ENCODE measurements at places on chromosomes 6 and 20.
A peak's percentile ranks its signal among the peaks of the same experiment; 100 is the strongest.

DNA sequence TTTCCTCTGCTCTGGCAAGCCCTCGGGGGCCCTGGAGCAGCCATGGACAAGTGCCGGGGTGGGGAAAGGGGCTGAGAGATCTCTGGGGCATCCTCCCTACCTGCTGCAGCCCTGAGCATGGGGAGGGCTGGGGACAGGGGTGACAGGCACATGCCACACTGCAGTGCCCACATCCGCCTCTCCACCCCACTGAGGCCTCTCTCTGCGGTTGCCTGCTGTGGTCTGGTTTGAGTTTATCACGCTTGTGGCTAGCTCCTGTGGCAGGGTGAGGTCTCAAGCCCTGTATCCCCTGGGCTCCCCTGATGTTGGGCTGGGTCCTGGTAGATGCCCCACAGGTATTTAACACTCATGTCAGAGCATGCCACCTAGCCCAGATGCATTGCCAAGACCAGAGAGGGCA is 52.9 kb upstream of the MLN start:
- no peak for DNase-seq

GRCh38 chr20:46784436-46785127 is 75.1 kb downstream of the SLC2A10 start:
- DNase-seq: no peak

DNA sequence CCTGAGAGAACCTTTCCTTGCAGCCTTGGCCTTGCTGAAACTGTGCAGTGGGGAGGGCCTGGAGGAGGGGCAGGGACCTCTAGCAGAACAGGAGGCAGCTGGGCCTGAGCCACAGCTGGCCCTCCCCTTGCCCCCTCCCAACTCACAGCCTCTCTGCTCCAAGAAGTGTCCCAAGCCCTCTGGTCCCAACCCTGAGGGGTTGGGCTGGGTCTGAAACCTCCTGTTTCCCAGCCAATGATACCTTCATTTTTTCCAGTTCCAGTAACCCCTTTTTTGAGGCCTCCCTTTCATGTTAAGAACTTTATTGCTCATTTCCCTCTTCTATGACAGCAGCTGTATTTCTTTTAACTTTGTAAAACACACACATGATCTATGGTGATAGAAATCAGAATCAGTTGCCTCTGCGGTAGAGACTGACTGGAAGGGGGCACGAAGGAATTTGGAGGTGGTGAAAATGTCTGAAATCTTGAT is 17.9 kb upstream of the ARMC12 start:
- DNase-seq: no peak

- DNase-seq: no peak
These were observed 291.8 kb downstream of the RNGTT start for GRCh38 chr6:88671624-88672023.

- DNase-seq: no peak
These were observed 42.1 kb downstream of the PLCB4 start for GRCh38 chr20:9110916-9111432.

GRCh38 chr6:140459209-140459608 is 1084.8 kb upstream of the CITED2 start:
- no peak for DNase-seq

DNA sequence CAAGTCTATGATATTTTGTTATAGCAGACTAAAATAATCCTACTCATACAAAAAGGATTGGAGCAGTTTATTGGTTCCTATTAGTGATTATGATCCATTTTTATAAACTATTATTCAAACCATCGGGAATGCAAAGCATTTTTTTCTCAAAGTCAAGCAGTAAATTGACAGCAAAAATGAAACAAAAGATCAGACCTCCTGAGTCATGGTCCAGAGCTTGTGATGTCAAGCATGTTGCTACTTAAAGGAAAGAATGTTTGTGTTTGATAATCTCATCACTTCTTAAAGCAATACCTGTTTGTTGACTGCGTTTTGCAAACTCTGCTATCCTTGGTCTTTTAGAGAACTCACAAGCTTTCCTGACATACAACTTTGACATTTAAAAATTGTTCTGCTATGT is 204.4 kb downstream of the SAMD5 start:
- no peak for DNase-seq

DNA sequence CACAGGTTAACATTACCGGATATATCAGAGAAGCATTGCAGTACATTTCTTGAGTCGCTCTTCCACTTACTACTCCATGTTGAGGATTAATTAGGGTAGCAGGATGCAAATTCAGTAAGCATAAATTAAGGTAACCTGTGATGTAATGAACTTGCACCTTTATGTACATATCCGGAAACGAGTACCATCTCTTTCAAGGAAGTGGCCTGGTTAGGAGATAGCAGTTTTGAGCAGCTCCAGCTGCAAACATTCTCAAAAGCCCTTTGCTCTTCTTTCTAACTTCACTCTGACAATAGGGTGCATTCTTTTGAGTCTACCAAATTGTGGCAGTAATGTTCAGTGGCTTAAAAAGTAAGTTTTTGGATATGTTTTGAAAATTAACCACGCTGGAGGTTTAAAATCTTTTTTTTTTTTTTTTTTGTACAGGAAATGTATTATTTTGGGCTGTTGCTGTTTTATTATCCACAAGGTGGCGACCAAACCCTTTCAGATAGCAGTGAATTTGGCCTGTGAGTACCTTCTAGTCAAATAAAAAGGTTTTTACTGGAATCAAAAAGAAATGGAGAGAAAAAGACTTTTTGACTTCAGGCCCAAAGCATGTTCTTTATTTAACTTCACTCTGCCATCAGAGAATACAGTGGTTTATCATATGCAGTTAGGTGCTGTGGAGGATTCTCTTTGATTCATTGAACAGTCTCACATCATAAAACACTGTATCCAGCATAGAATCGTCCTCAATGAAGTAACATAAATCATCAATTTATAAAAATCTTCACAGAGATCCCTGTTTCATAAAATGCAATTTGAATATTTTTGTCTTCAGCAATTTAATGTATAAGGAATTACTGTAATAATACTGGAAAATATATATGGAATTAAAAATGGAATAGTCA is 8.9 kb downstream of the FAM217B start:
- no peak for DNase-seq

DNA sequence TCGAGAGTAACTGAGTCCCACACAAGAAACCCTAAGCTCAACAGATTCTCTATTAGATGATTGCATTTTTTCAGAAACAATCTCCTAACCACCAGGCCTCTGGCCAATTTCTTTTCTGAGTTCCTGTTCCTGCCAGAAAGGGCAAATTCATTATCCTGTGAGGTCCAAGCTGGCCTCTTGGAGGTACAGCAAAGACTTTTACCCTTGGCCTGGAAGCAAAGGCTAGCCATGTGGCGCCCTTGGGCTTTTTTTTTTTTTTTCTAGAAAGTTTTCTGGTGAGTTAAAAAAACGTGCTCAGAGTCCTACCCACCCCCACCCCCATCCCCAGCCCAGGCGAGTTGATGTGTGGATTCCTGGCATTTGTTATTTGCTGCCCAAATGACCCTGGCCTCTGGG is 59.0 kb upstream of the EEF1A1 start:
- DNase-seq: peak; percentile 53

GRCh38 chr20:53681352-53682212 is 87.9 kb upstream of the ZNF217 start:
- DNase-seq: no peak

- DNase-seq: no peak
These were observed 96.5 kb upstream of the CITED2 start for GRCh38 chr6:139470997-139471396.

DNA sequence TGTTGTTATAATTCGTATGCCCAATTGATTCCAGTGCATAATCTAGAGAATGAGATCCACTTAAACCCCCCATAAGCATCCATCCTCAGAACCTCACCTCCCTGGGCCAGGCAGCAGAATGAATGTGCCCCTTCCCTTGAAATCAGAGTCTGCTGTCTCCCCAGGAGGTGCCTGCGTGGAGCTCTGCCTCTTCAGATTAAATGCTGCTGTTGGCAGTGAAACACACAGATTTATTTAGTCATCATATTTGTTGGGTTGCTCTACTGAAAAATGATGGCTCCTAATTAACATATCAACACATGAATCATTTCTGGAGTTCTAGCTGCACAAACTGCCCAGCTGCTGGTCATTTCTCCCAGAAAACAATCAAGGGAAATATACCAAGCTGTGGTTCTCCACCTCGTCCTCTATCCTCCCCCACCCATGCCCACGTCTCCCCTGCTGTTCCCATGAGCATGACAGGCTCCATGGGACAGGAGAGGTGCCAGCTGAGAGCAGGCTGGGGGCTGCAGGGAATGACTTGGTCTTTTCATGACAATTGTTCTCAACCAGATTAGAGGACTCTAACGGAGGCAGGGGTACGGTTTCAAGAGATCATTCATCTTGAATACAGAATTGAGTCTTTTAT is 633.1 kb downstream of the CDH26 start:
- no peak for DNase-seq

GRCh38 chr6:74611220-74611619 is 594.6 kb downstream of the COL12A1 start:
- no peak for DNase-seq

DNA sequence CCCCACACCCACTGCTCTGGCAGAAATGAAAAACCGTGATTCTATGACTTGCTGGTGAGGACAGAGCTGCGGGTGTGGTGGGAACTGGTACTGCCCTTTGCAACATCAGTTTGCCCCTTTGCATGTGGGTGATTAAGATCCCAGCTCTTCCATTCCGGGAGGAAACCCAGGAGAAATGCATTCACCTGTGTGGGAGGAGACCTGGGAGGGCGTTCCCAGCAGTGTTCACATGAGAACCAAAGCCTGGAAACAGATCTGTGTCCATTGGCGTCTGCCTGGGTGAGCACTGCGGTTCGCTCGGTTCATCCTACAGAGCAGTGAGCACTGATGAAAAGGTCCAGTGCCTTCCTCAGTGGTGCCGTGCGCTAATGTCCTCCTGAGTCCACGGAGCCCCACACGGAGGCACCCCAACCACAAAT is 89.7 kb downstream of the SMOC2 start:
- DNase-seq: no peak

- no peak for DNase-seq
These were observed 917.7 kb downstream of the PHF3 start for GRCh38 chr6:64553249-64553786.

DNA sequence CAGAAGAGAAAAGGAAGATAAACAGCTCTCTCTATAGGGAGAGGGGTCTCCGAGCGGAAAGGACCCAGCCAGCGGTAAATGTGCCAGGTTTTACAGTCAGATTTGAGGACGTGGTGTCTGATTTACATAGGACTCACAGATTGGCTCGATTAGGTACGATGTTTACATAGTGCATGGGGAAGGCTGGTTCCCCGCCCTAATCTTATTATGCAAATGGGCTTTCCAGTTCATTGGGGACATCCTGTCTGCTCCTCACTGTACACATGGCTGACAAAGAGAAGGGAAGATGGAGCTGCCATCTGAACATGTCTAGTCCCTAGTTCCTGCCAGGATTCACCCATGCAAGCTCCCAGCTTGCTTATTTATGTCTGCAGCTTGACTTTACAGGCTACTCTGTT is 119.9 kb downstream of the RNF144B start:
- no peak for DNase-seq

DNA sequence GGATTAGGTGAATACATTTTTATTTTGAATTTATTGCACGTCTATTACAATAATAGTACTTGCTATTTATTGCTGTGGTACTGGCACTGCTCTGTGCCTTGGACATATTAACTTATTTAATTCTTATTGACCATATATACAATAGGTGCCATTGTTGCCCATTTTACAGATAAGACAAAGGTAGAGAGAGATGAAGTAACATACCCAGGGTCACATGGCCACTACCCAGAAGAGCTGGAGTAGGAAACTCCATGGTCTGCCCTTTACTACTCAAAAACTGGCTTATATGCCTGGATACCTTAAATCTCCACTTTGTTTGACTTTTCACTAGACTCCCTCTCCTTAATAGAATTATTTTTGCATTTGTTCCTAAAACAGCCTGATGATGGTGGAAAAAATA is 67.5 kb downstream of the ADGRG6 start:
- no peak for DNase-seq

- DNase-seq: no peak
These were observed 197.4 kb upstream of the KCNG1 start for GRCh38 chr20:51220293-51220706.

DNA sequence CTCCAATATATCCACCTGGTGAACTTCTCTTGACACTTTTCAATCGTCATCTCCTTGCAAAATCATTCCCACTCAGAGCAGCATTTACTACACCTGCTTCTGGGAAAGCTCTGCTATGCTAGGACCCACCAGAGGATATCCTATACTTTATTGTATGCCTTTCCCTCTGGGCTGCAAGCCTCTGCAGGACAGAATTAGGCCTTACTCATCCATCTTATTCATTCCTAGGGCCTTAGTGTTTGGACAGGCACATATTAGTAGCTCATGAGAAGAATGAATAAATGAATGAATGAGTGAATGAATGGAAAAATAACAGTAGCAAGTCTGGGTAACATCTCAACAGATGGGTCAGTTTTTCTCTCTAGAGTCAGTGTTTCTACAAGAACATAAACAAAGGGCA is 216.1 kb downstream of the MAFB start:
- no peak for DNase-seq

- no peak for DNase-seq
These were observed 166.8 kb downstream of the BCAS1 start for GRCh38 chr20:53903652-53903987.

DNA sequence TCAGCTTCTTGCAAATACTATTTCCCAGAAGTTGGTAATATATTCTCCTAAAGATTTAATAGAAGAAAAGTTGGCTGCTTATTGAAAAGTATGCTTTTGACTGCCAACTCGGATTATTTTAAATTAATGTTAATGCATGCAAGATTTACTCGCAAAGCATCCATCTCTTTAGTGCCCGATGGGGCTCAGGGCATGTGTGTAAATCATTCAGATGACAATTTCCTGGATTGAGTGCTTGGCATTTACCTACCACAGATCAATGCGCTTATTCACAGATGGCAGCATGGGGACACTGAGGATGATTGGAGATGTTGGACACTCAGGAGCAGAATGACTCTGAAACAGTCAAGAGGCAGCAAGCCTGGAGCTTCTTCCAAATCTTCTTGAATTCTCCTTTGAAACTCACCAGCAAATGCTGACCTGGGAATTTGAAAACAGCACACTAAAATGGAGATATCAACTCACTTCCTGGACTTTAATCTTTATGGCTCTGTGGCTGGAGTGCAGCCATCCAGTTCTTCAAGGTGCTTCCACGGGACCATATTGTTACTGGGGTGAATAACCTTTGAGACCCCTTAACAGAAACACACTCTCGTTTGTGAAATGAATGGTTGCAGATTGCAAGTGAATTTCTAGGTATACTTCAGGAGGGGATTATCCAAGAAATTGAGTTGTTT is 34.1 kb upstream of the TIAM2 start:
- DNase-seq: no peak

DNA sequence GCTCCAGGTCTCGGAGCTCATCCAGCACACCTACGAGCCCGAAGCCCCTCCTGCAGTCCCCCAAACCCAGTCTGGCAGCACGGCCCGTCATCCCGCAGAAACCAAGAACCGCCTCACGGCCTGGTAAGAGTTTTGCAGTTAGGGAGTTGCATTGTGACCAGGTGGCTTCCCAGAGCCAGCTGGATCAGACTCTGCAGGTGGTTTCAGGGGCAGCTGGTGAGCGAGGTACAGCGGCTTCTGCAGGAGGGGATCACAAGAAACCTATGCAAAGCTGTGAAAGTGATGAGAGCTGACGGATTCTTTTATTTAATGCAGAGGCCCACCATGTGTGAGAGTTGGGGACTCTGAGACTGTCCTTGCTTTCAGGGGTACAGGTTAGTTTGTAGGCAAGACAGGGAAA is 45.9 kb upstream of the SCGN start:
- no peak for DNase-seq
